ENCODE measurements at places on chromosomes 7 and 10. TPM values are rescaled to one million over a fixed set of nuclear protein-coding genes. Genes with fewer than 3 reads are reported as not detected.

DNA sequence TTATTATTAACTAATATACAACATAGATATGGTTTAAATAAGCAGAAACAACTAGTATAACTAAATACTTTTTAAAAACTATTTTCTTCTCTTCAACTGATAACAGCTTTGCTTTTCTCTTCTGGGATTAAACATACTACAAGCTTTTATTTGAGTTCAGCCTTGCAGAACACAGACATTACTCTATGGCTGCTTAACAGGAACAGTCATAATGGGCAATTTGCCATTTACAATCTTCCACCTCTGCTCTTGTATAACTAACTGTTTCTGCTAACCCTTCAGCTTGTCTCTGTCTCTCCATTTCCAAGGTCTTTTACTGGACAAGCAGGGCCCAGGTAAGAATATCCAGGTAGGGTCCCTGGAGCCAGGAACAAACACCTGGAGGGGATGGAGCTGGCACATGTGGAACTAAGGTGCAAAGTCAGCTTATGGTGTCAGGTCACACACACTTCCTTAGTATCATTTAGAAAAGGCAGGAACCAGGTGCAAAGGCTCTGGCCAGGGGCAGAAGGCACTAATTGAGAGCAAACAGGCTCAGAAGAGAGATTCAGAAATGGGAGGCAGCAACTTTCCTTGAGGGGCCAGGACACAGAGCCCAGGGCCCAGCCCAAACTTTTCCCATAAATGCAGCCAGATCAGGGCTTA is 93.1 kb downstream of the STRA8 start:
- DNase-seq, result no peak

DNA sequence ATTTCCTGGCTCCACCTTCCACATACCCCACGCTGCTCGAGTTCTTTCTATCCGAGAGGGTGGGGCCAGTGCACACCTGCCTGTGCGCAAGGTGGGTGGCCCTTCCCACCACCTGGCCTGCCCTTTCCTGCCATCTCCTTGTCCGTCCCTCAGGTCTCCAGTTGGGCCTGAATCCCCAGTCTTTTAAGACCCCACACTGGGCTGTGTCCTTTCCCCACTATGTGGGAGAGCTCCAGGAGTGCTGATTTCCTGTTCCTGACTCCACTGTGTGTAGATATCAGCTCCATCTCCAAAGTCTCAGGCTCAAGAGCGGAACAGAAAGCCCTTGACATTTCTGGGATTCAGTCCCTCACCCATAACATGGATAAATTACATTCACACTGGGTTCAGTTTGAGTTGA is 20.1 kb downstream of the LHPP start:
- no peak for DNase-seq

Gene ICA1
- 14.9 TPM for total RNA-seq

DNA sequence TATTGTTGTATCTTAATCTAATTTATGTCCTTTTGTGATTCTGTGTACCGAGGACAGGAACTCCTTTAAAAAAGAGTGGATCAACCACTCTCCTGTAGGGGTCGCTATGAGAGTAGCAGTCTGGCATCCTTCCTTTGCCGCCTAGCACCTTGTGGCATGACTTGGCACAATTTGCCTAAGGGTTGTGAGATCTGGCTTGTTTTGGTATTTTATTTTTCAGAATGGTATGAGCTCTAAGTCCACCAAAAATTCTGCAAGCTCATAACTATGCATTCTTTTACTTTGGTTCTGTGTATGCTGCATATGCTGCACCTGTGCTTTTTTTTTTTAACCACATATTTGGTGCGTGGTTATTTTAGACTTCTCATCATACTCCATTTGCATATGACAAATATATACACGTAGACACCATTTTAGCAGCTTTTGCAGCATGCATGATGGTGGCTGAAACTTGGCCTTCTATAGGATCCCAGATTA is 112.8 kb downstream of the CDK14 start:
- DNase-seq, result no peak

- peak; percentile 66 for DNase-seq
These were observed 24.2 kb upstream of the RASSF4 start for GRCh38 chr10:44935201-44935965.

DNA sequence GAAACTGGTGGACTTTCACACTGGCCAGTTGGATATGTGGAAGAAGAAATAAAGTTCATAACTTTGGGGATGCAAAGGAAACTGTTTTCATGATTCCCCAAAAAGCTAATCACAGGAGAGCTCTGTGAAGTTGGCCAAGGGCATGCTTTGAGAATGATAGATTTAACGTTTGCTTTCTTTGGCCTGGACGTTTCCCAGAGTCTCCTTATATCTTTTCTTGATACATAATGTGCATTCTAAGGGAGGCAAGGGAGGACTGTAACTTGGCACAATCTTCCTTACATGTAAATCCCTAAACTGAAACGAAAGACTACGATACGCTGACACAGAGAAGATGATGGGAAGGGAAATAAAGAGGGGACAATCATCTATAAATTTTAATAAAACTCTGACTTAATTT is 176.5 kb upstream of the INHBA start:
- no peak for DNase-seq

DNA sequence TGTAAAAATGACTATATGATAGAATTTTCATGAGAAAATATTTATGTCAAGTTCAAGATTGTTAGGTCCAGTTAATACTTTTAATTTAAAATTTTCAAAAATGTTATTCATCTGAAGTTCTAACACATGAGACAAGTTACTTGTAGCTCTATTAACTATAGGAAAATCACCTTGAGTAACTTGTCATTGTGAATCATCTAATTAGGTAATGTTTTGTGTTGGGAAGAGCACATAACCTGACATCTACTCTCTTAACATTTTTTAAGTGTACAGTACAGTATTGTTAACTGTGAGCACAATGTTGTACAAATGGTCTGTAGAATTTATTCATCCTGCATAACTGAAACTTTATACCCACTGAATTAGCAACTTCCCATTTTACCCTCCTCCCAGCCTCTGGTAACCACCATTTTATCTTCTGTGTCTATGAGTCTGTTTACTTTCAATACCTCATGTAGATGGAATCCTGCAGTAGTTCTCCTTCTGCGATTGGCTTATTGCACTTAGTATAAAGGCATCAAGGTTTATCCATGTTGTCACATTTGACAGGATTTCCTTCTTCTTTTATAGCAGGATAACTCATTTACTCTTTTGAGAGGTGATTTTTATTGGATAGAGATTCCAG is 54.6 kb downstream of the ARL4A start:
- DNase-seq, result no peak

- DNase-seq, result no peak
These were observed 57.0 kb downstream of the KAT6B start for GRCh38 chr10:74883428-74883827.

DNA sequence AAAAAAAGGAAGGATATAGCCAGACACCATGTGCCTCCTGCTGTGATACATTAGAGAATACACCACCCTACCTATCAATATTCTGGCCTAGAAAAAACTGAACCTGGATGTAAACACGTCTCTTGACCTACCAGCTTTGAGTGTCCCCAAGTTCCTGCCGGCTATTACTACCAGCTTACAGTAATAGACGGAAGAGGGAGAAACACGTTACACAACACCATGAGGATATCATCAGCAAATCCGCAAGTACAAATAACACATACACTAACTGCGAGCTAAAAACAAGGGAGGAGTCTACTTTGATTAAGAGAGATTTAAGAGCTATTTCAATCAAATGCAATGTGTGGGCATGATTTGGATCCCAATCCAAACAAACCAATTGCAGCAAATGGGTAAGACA is 113.0 kb downstream of the COL28A1 start:
- no peak for DNase-seq

GRCh38 chr7:81600608-81601007 is 169.2 kb downstream of the HGF start:
- no peak for DNase-seq

- DNase-seq, result no peak
These were observed 27.2 kb downstream of the NUDCD3 start for GRCh38 chr7:44463169-44463808.

- peak; percentile 93 for DNase-seq
These were observed 175.1 kb downstream of the LRRTM3 start for GRCh38 chr10:67100951-67101350.

Gene PRPS1L1
- total RNA-seq, result not detected

DNA sequence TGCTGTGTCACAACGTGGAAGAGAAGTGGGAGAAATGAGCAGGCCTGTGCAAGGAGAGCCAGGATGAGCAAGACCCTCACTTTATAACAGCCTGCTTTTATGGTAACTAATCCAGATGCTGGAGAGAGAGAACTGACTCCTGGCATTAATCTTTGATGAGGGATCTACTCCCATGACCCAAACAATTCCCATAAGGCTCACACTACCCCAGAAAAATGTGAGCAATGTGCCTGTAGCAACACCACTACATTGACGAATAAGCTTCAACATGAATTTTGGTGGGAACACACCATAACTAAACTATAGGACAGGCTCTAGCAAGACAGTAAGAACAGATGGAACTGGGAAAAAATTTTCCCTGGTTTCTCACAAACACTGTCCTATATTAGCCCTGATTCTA is 173.6 kb upstream of the PRSS58 start:
- no peak for DNase-seq

Gene GNAT3
- total RNA-seq, result not detected

GRCh38 chr10:55141892-55142291 is 340.9 kb upstream of the PCDH15 start:
- DNase-seq, result peak; percentile 0

DNA sequence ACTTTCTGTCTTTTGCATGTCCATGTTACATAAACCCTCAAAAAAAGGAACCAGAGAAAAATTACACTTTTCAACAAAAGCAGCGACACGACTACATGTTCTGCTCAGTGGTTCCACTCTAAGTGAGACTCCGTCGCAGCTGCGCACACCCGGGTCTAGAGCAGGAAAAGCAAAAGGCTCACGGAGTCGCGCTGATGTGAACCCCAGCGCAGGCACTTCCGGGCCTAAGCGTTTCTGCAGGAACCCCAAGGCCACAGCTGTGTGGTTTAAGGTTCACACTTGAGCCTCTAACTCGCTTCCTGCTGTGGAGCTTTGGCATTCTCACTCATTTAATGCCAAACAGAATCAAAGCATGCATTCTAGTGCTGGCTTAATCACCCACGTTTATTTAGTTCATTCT is 240.3 kb downstream of the DNAJB6 start:
- no peak for DNase-seq

GRCh38 chr7:128939861-128940410 is 2.2 kb downstream of the IRF5 start:
- no peak for DNase-seq

DNA sequence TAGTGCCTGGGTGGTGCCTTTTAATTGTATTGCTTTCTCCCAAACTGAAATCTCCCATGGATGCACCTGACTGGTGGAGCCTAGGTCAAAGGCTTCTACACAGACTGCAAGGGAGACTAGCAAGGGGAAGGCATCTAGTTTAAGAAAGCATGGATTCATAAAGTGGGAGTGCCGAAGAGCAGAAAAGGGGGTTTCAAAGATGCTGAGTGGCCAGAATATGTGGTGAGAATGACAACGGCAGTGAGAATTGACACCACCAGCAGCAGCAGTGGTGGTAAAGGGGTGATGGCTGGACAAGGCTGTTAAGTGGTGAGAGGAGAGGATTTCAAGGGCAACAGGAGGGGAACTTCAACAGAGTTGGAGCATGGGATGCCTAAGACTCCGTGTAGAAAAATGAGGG is 36.7 kb downstream of the LSMEM1 start:
- no peak for DNase-seq

- no peak for DNase-seq
These were observed 94.1 kb upstream of the TMEM26 start for GRCh38 chr10:61547297-61547696.

DNA sequence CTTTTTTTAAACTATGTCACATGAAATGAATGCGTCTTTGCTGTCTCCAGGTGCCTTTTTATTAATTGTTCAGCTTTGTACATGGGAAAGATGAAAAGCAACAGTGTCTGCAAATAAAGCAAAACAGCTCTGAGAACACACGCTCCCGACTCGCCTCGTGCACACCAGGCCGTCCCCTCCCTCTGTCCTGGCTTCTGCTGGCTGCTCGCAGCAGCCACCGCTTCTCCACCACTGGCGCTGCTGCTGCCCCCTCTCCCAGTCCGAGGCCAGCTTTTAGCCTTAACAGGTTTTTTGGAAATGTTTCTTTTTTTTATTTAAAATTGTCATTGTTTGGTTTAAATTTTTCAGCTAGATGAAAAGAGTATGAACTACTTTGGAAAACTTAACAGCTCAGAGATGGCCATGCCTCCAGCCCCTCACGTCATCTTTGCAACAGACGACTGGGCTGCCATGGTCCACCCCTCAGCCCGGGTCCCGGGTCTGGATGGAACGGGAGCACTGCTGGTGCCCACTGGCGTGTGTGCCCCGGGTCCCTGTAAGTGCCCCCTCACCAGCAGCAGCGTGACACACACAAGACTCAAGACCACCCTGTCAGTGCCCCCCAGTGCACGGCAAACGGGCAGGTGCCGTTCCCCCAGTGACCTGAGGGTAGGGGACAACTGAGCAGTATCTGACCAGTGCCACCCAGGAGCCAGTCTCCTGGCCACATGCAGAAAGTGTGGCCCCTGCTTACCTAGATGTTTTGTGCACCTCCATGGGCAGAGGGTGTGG is 415.6 kb upstream of the FOXK1 start:
- no peak for DNase-seq

DNA sequence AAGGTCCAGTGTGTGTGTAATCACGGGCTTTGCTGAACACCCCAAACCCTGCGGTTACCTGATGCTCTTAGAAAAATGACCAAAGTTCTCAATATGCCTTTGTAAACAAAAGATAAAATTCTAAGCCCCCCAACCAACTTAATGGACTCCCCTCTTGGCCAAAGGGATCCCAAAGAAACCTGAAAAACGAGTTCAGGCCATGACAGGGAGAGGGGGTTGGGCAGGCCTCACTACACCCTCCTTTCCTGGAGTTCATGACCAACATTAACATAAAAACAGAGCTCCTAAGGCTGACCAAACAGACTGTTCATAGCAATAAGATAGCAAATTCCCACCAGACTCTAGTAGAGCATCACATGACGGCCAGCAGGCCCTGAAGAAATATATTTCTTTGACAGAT is 3.0 kb upstream of the VIPR2 start:
- DNase-seq, result no peak

Gene SLC26A5
- 0.20 TPM for total RNA-seq

- no peak for DNase-seq
These were observed 36.6 kb downstream of the BNIP3 start for GRCh38 chr10:131944976-131945695.

DNA sequence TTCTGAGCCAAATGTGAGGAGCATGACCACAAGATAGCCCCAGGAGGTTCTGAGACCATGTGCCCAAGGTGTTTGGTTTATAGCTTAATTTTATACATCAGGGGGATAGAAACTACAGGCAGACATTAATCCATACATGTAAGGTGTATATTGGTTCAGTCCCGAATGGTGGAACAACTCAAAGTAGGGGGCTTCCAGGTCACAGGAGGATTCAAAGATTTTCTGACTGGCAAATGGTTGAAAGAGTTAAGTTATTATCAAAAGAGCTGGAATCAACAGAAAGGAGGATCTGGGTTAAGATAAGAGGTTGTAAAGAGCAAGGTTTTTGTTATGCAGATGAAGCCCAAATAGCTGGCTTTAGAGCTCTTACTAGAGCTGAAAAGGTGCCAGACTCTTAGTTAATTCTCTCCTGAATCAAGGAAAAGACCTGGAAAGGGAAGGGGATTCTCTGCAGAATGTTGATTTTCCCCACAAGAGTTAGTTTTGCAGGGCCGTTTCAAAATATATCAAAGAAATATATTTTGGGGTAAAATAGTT is 640.0 kb downstream of the IPMK start:
- no peak for DNase-seq

GRCh38 chr10:97029271-97029670 is 156.5 kb downstream of the SLIT1 start:
- no peak for DNase-seq

Gene PCLO
- total RNA-seq, result 3.8 TPM

GRCh38 chr7:7563269-7563668 is 3.4 kb upstream of the MIOS start:
- no peak for DNase-seq

- no peak for DNase-seq
These were observed 49.3 kb upstream of the NCAPG2 start for GRCh38 chr7:158753900-158754299.
